Smooth muscle cell of bladder (primary cell): ENCODE measurements at places on chromosomes 16 and 17. TPM values are rescaled to one million over a fixed set of nuclear protein-coding genes. Genes with fewer than 3 reads are reported as not detected.

The MEIOB gene
- 0.28 TPM in 1 of 2 replicates, not detected in the other for total RNA-seq

The TEKT1 gene
- total RNA-seq, result not detected in 2 replicates

The PNMT gene
- not detected in 2 replicates for total RNA-seq

The PPP1R27 gene
- not detected in 2 replicates for total RNA-seq

The PARD6A gene
- total RNA-seq, result 0.43 and 0.65 TPM in 2 replicates

The CD300LB gene
- total RNA-seq, result not detected in 2 replicates

The CYTH1 gene
- total RNA-seq, result 6.3 and 7.5 TPM in 2 replicates

The DOK4 gene
- total RNA-seq, result 28.2 and 36.4 TPM in 2 replicates

The IRF8 gene
- 0.09 and 0.57 TPM in 2 replicates for total RNA-seq

The AOC2 gene
- total RNA-seq, result 0.28 and 0.37 TPM in 2 replicates

The TMEM235 gene
- not detected in 2 replicates for total RNA-seq

The CLEC10A gene
- not detected in 2 replicates for total RNA-seq

The GP1BA gene
- total RNA-seq, result not detected in 2 replicates

The CX3CL1 gene
- total RNA-seq, result 0.09 TPM in 1 of 2 replicates, not detected in the other

The INO80E gene
- total RNA-seq, result 11.9 and 15.2 TPM in 2 replicates

The PIMREG gene
- total RNA-seq, result 2.7 and 4.3 TPM in 2 replicates

The SULT1A2 gene
- 0.09 and 0.28 TPM in 2 replicates for total RNA-seq

The RHOT2 gene
- 28.9 and 30.6 TPM in 2 replicates for total RNA-seq

The ALOX12 gene
- total RNA-seq, result not detected in 2 replicates

The SCARF1 gene
- total RNA-seq, result 0.14 and 0.65 TPM in 2 replicates

The ENPP7 gene
- not detected in 2 replicates for total RNA-seq
